Fibroblast of skin of right biceps (primary cell): ENCODE measurements at places on chromosomes 7 and 10.

- no peak for DNase-seq
Observed at GRCh38 chr7:115009736-115010440, 88.0 kb downstream of the MDFIC start.

GRCh38 chr10:113235508-113235907 is 285.5 kb downstream of the TCF7L2 start:
- DNase-seq = no peak

- peak; percentile 41 for DNase-seq
Observed at GRCh38 chr7:124856299-124856888, 73.2 kb downstream of the POT1 start.

DNA sequence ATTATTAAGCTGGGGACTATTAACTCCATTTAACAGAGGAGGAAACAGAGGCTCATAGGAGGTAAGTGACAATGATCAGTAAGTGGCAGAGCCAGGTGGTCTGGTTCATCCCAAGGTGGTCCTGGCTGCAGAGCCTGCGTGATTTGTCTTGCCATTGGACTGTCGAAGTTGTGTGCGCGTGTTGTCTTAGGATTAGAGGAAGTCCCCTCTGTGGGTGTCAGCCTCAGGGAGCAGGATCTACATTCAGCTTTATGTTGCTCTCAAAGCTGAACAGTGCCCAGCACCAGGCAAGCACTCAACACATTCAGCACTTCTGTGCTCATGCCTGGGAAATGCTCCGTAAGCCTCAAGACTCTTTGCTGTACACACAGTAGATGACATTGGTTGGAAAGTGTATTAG is 139.5 kb downstream of the HERPUD2 start:
- no peak for DNase-seq

- peak; percentile 54 for DNase-seq
Observed at GRCh38 chr7:7696458-7697119, 21.8 kb downstream of the RPA3 start.

GRCh38 chr7:101804967-101805366 is 12.5 kb upstream of the CUX1 start:
- DNase-seq = no peak

GRCh38 chr10:132939957-132940790 is 2.2 kb downstream of the CFAP46 start:
- DNase-seq = peak; percentile 58

- DNase-seq = peak; percentile 57
Observed at GRCh38 chr10:111968647-111969046, 214.9 kb downstream of the GPAM start.

GRCh38 chr7:153902862-153903261 is 149.3 kb upstream of the DPP6 start:
- DNase-seq = no peak

- no peak for DNase-seq
Observed at GRCh38 chr7:80427218-80427617, 84.6 kb downstream of the GNAT3 start.

DNA sequence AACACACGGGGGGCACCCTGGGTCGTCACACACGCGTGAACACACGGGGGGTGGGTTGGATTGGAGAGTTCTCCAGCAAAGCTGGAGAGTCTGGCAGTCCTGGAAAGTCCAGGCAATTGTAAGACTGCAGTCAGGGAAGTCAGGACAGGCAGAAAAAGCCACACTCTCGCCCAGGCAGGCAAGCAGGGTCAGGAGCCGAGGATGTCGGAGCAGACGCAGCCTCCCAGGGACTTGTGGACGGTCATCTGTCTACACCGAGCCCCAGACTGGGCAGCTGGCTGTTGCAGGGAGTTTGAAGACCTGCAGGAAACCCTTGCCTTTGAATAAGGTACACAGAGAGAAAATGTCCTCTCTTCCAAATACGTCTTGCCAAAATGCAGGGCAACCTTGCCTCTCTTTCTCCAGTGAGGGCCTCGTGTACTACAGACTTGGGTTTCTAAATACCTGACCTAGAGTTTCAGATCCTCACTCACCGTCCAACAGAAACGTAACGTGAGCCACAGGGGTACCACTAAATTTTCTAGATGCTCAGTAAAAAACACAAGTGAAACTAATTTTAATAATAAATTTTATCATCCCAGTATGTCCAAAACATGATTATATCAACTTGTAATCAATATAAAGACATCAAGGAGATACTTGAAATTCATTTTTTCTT is 176.7 kb downstream of the ADARB2 start:
- DNase-seq = no peak

DNA sequence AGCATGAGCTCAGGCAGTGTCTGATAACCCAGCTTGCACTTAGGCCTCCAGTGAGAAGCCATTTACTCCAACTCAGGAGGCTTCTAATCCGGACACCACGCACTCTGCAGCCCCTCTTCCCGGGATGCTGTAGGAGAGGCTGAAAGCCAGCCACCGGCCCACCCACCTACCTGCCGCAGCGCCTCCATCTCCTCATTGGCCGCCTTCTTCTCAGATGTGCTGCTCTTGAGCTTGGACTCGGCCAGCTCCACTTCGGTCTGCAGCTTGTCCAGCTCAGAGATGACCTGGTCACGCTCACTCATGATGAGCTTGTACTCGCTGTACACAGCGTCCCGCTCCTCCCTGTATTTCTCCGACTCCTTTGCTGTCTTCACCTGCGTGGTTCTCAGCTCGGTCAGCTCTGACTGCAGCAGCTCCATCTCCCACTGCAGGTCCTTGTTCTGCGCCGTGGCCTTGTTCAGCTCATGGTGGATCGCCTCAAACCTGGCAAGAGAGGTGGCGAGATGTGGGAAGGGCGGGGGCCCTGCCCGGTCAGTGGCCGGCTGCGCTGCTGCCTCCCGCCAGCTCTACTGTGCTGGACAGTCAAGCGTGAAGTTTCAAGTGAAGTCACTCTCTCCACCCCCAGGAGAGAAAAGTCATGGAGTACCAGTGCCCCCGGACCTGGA is 84.7 kb downstream of the DLG5 start:
- DNase-seq = no peak

DNA sequence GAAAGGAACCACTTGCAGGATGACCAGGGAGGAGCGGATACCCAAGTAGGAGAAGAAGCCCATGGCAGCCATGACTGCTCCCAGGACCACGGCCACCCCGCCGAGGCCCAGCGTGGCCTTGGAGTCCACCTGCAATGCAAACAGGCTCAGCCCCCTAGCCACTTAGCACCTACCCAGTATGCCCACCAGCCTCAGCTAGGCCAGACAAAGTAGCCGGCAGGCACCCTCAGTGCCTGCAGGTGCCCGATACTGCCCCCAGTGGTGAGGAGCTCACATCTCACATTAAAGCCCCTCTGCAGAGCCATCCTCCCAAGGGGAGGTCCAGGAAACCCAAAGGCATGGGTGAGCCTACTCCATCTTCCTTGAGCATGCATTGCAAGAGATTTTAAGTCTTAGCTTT is 6.6 kb downstream of the NPC1L1 start:
- DNase-seq = peak; percentile 23

GRCh38 chr7:91165846-91166230 is 98.4 kb upstream of the FZD1 start:
- DNase-seq = peak; percentile 48

- DNase-seq = peak; percentile 76
Observed at GRCh38 chr7:151248346-151249033, at the start of gene SMARCD3. SMARCD3 (minus strand) TSS chr7:151248694; CDS start chr7:151248562, 132 bp downstream.
